PC-3 (cell line): ENCODE measurements at places on chromosomes 12 and 14. TPM values are rescaled to one million over a fixed set of nuclear protein-coding genes. Genes with fewer than 3 reads are reported as not detected.

DNA sequence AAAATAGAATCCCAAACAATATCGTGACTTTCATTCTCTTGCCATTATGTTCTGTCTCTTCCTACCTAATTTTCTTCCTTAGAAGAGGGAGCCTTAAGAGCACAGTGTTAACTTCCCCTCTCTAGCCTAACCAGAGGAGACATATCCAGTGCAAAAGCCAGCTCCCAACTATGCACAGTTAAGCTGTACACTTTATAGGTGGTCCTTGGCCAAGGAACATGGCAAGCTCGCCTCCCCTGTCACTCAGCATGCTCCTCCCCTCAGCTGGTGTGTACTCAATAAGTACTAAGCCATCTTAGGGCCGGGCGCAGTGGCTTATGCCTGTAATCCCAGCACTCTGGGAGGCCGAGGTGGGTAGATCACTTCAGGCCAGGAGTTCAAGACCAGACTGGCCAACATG is 255.1 kb upstream of the TMPO start:
- peaks cover 81% of the 10 kb centered on the region for H3K27me3 ChIP-seq
- H3K4me1 ChIP-seq = no peaks in the 10 kb centered on the region
- H3K36me3 ChIP-seq = no peaks in the 10 kb centered on the region
- no peak for DNase-seq

GRCh38 chr14:91298576-91298975 is 54.1 kb upstream of the GPR68 start:
- H3K36me3 ChIP-seq = peaks cover 12% of the 10 kb centered on the region; the same call in 1 of the 2 replicates
- peaks cover 25% of the 10 kb centered on the region for H3K4me1 ChIP-seq
- no peaks in the 10 kb centered on the region for H3K27me3 ChIP-seq
- DNase-seq = no peak
- H3K4me3 ChIP-seq = no peak overlapping the region

Gene SLC4A8
- 3.3 and 4.2 TPM in 2 replicates for total RNA-seq

GRCh38 chr12:34347367-34347766 is 325.1 kb downstream of the ALG10 start:
- H3K27me3 ChIP-seq = peaks cover 6% of the 10 kb centered on the region
- peak overlapping the region; percentile 62 for H3K4me3 ChIP-seq
- DNase-seq = peak; percentile 59
- H3K36me3 ChIP-seq = no peaks in the 10 kb centered on the region
- H3K4me1 ChIP-seq = 0 out of 2 replicates have a peak, but pooled peaks cover 12% of the 10 kb centered on the region

DNA sequence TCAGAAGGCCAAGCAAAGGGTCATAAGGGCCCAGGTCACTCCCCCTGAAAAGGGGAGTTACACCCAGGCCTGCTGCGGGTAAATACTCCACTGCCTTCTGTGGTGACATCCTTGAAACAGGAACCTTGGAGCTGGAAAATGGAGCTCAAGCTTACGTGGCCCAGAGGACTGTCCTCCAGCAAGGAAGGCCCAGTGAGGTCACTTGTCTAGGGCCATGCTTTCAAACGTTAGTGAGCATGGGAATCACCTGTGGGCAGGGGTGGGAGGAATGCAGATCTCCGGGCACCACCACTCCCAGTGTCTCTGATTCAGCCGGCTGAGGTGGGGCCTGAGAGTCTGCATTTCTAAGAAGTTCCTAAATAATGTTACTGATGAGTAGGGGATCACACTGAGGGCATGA is 140.5 kb upstream of the CCND2 start:
- no peak for DNase-seq
- no peak overlapping the region for H3K4me3 ChIP-seq
- no peaks in the 10 kb centered on the region for H3K36me3 ChIP-seq
- H3K27ac ChIP-seq = no peak overlapping the region
- H3K4me1 ChIP-seq = no peaks in the 10 kb centered on the region
- peaks cover 44% of the 10 kb centered on the region for H3K27me3 ChIP-seq

GRCh38 chr12:67533159-67533558 is 115.4 kb upstream of the DYRK2 start:
- H3K36me3 ChIP-seq = no peaks in the 10 kb centered on the region
- H3K27me3 ChIP-seq = no peaks in the 10 kb centered on the region
- H3K4me1 ChIP-seq = peaks cover 24% of the 10 kb centered on the region
- H3K27ac ChIP-seq = no peak overlapping the region

DNA sequence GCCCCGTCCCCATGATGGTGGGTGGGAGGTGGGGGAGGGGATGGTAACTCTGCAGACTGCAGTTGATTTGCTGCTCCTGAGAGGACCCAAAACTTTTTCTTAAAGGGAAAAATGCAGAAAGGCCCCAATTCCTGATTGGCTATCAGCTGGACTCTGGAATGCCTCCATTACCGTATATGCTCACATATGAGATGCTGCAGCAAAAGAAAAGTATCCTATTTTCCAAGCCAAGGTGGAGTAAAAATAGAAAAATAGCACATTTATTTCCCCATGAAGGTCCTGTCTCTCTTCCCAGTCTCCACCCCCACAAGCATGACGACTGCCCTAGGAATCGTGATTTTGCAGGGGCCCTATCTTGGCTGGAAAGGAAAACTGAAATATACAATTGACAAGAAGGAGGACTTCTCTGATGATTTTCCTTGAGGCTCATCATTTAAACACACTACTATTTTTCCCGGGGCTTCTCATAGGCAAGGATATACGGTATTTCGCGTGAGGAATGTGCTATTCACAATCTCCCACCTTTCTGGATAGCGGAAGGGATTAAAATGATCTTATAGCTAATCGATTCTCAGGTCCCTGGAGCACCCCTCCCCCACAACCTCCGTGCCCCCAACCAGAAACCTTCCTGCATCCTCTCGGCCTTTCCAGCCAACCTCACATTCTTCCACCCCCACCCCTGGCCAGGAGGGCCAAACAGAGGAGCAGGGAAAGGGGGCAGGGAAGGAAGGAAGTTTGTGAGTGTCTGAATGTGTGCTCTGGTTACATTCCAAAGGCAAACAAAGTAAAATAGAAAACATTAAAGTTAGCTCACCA is 138.9 kb upstream of the CCND2 start:
- no peak overlapping the region for H3K27ac ChIP-seq
- H3K27me3 ChIP-seq = peaks cover 29% of the 10 kb centered on the region
- H3K36me3 ChIP-seq = no peaks in the 10 kb centered on the region
- H3K4me3 ChIP-seq = no peak overlapping the region
- no peak for DNase-seq

Gene KCNH3
- 0.07 and 0.12 TPM in 2 replicates for total RNA-seq
